ENCODE measurements at places on chromosomes 2 and 18. TPM values are rescaled to one million over a fixed set of nuclear protein-coding genes. Genes with fewer than 3 reads are reported as not detected.

DNA sequence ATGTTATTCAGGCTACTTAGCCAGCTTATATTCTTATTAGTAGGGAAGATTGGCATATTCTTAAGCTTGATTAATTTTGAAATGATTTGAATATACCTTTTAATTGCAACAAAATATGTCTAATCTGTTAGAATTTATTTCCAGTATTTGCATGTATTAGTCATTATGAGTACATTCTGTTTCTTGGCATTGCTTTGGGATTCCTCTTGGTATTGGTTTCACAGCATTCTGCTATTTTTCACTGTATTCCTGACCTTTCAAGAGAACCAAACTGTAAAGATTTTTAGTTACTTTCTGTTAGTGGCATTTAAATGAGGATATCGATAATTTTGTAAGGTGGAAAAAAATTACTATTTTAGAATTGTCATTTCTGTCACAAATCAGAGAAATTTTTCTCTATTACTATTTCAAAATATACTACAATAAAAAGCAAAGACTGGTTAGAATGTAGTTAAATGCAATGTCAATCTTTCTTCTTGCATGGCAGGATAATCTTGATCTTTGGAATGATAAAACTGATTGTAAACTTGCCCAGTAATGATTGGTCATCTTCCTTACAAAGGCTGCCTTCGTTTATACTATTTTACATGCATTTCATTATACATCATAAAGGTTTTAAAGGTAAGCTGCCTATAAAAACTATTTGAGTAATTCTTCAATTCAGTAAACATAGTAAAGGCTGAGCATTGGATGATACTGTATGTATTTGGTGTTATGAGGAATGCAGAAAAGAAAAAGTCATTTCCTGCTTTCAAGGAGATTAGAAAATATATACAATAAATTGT, 86.1 kb downstream of the SLC4A10 start:
- DNase-seq, result no peak

- no peak for DNase-seq
Observed at GRCh38 chr18:41587976-41588375, 367.1 kb upstream of the PIK3C3 start.

GRCh38 chr18:36490897-36491296, 193.4 kb downstream of the FHOD3 start:
- no peak for DNase-seq

- peak; percentile 77 for DNase-seq
Observed at GRCh38 chr18:3758531-3758930, 308.6 kb downstream of the TGIF1 start.

DNA sequence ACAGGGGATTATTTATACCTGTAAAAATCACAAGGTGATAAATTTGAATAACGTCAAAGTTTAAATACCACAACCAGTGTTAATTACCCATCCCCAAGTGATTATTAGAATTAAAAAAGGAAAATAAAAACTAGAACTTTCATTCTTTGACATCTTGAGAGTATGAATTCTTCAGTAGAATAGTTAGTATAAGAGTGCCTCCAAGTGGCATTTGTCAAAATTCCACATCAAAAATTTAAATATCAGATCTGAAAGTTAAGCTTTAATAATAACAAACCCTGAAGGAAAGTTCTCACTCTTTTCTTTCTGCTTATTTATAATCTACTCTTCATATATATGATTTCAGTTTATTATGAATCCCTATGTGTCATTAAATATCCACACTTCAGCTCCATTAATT, 273.7 kb upstream of the KYNU start:
- no peak for DNase-seq

GRCh38 chr18:67733088-67733487, 216.6 kb upstream of the DSEL start:
- peak; percentile 79 for DNase-seq

GRCh38 chr18:2699001-2699400, 43.5 kb downstream of the SMCHD1 start:
- DNase-seq, result no peak

- peak; percentile 18 for DNase-seq
Observed at GRCh38 chr2:20543469-20544152, 96.7 kb downstream of the RHOB start.

DNA sequence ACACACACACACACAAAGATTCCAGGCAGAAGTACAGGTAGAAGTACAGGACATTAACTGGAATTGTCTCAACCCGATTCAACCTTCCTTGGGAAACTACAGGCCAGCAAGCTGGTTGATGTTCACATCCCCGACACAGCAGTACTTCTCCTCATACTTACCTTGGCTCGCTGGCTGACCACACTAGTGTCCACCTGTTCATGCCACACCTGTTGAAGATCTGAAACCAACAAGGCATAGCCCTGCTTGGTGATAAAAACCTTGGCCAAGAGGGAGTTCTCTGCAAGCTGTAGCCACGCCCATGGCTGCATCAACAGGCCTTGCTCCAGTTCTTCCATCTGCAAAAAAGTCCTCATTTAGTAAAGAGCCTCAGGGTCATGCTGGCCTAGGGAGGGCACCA, 2.6 kb downstream of the NHEJ1 start:
- no peak for DNase-seq

DNA sequence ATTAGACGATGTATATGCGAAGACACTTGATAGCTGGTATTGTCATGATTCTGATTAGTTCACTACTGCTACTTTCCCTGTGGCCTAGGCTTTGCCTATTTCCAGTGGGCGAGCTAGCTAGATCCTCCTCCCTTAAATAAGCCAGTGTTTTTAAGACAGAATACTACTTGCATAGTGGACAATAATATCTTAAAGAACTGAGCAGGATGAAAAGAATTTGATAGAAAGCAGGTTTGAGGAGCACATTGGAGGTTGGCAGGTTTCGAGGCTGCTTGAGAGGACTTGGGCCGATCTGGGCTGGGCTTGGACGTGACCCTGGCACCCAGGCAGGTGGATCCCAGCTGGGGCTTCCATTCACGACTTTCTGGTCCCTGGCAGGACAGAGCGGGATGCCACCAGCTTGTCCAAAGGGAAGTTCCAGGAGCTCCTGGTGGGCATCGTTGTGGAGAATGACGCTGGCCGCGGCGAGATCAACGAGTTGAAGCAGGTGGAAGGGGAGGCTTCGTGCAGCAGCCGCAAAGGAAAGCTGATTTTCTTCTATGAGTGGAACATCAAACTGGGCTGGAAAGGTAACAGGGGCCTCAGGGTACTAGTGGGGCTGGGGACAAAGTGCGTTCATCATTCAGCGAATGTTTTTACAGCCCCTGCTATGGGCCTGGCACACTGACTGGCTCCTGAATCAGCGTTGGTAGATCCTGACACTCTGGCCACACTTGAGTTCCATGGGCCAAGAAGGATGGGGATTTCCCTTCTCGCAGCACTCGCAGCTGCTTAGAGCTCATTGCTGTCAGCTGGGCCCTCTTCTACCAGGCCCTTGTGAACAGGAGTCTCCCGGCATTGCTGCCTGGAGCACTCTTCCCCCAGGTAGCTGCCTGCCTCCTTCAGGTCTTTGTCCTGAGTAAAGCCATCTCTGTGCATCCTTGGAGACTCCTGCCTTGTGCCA, 16.9 kb downstream of the C2orf74 start:
- DNase-seq, result peak; percentile 61

DNA sequence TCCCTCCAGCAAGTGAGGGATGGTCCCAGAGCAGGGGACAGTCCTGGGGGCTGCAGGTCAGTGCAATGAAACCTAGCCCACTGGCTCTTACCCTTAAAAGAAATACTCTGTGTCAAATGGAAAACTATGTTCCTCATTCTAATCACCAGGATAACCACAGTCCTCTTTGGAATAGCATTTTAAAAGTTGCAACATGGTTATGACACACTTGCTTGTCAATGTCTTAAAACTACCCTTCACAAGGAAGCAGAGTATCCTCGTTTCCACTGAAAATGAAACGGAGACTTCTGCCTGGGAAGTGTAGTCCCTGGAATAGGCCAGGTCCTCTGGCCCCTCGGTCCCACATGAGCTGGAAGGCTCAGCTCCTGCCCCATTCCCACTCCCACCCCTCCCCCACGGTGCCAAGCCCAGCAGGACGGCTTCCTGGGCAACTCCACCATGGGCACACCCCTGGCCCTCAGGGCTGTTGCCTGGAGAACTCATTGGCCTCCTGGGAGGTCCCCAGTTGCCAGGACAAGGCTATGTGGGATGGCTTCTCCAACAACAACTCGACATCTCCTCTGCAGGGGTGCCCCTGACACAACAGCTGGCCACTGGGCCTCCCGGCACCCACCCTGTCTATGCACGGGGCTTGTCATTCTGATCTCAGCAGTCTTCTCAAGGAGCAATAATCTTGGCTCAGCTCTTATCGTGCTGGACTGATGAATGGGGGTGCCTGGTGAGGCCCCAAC, 38.3 kb upstream of the ST3GAL5 start:
- DNase-seq, result no peak

DNA sequence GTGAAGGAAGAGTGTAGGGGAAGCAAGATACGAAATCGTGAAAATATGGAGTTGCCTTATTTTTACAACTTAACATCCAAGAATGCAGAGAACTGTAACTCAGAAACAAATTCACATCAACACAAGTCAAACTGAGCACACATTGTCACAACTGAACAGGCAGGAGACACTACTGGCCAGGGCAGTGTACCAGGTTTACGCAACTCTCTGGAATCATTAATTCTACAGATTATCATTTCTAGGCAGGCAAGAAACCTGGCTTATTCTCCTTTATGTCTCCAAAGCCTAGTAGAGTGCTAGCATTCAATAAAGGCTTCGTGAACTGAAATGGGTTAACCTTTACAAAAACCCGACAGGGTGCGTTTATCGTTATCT, 584 bp downstream of the COA5 start:
- DNase-seq, result peak; percentile 10

- DNase-seq, result peak; percentile 33
Observed at GRCh38 chr2:151156431-151156830, 105.2 kb downstream of the RBM43 start.

GRCh38 chr18:62245699-62246098, 58.6 kb downstream of the RELCH start:
- no peak for DNase-seq

The ACKR3 gene
- total RNA-seq, result not detected

The CCDC74A gene
- total RNA-seq, result 3.8 TPM

The MAP3K19 gene
- not detected for total RNA-seq

The ANKRD12 gene
- total RNA-seq, result 12.9 TPM

The FBXO41 gene
- 0.83 TPM for total RNA-seq

The NR4A2 gene
- total RNA-seq, result 2.8 TPM

The THAP4 gene
- total RNA-seq, result 42.2 TPM

The USP37 gene
- 7.5 TPM for total RNA-seq
